ENCODE measurements at places on chromosomes 16 and 17. TPM values are rescaled to one million over a fixed set of nuclear protein-coding genes. Genes with fewer than 3 reads are reported as not detected.
A peak's percentile ranks its signal among the peaks of the same experiment; 100 is the strongest.

RAC3 gene
- total RNA-seq: 110 TPM

GRCh38 chr17:7289256-7290032, 5.0 kb downstream of the YBX2 start:
- DNase-seq: peak; percentile 20

NRN1L gene
- not detected for total RNA-seq

CRYBA1 gene
- not detected for total RNA-seq

GRCh38 chr16:9061358-9061813, 30.1 kb upstream of the HAPSTR1 start:
- DNase-seq: no peak

GRCh38 chr17:48565022-48565554, 13.1 kb downstream of the HOXB4 start:
- DNase-seq: no peak

GRCh38 chr17:78974635-78975591, 4.8 kb downstream of the LGALS3BP start:
- no peak for DNase-seq

GRCh38 chr17:37605813-37606505, 3.3 kb downstream of the SYNRG start:
- no peak for DNase-seq

GRCh38 chr16:57091975-57092785, at the start of gene CPNE2:
CPNE2 (plus strand) TSS chr16:57092583; CDS start chr16:57110743, 18,160 bp downstream.
- DNase-seq: peak; percentile 95

CES2 gene
- total RNA-seq: 22.8 TPM

DNA sequence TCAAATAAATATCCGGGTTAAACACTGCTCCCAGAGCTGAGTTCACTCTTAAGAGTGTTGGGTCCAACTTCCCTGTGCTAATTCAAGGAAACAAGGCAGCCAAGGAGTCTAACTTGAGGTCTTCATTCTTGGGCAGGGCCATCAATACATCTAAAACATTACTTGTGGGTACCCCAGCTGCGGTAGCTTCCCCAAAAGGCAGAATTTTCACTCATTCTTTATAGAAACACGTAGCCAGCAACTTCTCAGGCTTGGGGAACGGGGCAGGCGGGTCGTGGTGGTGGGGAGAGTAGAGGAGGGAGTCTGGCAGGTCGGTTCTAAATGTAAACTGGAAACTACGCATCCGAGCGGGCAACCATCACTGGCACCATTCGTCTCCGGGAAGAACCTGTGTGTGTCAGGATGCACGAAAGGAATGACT, 666 bp upstream of the METTL9 start:
- DNase-seq: no peak

DNA sequence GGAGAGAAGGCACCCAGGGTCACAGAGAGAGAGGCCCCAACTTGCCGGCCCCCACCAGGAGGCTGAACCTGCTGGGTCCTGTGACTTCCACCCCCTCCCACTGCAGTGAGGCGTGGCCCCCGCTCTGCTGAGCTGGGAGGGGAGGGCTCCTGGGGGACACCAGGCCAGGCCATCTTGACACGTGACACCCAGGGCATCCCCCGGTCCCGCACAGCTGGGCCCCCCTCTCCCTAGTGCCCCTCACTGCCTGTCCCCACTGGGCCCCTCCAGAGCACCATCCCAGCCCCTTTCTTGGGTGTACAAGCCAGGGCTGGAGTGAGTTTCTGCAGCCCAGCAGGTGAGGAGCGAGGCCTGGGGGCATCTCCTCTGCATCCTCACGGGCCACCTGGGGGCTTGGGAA, 12.4 kb downstream of the UBALD1 start:
- no peak for DNase-seq

KRT33B gene
- total RNA-seq: not detected
